ENCODE measurements at places on chromosomes 13 and 19.

- peaks cover 13% of the 10 kb centered on the region for H3K27me3 ChIP-seq
- no peaks in the 10 kb centered on the region for H3K4me1 ChIP-seq
- no peak overlapping the region for H3K4me3 ChIP-seq
These were observed 34.5 kb upstream of the ATP1A3 start for GRCh38 chr19:42028304-42029216.

DNA sequence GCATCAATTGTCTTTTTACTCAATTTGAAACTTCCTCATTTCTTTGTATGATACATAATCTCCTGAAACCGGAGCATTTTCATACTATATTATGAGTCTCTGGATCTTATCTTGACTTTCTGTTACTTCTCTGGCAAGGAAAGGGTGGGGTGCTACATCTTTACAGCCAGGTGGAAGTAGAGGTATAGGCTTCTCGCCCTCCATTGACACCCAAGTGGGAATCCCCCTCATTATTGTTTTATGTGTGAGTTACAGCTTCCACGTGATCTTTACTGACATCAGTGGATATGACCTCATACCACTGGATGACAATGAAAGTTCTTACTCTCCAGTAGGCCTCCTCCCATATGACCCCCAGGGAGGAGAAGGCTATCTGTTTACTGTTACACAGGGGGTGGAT, 262.1 kb upstream of the DACH1 start:
- H3K27ac ChIP-seq: no peak overlapping the region
- H3K36me3 ChIP-seq: no peaks in the 10 kb centered on the region
- DNase-seq: no peak
- H3K4me1 ChIP-seq: no peaks in the 10 kb centered on the region
- no peak overlapping the region for H3K4me3 ChIP-seq

DNA sequence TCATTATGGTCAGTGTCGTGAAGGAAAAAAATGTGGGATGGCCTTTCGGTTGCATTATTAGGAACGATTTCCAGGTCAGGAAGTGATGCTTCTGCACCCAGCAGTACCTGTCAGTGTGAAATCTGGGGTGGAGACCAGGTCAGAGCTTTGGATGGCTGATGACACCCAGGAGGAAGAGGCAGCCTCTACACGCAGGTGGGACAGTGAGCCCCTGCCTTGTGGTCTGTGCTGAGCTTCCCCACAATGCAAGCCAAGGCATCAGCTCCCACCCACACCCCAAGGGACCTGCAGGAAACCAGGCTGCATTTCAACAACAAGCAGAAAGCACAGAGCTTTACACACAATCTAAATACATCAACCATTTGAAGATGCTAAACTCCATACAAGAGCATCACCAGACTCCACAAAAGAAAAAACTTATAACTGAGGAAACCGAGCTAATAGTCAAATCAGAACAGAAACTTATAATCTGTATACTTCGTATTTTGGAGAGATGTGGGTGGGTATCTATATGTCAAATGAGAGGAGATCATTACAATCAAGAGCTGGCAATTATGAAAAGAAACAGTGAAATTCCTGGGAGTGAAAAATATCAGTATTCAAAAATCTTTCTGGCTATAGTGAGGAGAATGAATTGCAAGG, 130.1 kb downstream of the ZDHHC20 start:
- no peaks in the 10 kb centered on the region for H3K27me3 ChIP-seq
- H3K36me3 ChIP-seq: peaks cover 7% of the 10 kb centered on the region
- DNase-seq: no peak
- peak overlapping the region; percentile 53 for H3K27ac ChIP-seq
- peak overlapping the region; percentile 1 for H3K4me3 ChIP-seq
- peaks cover 62% of the 10 kb centered on the region for H3K4me1 ChIP-seq

GRCh38 chr19:31141301-31141700, 207.9 kb downstream of the TSHZ3 start:
- no peaks in the 10 kb centered on the region for H3K36me3 ChIP-seq
- H3K4me3 ChIP-seq: no peak overlapping the region
- no peaks in the 10 kb centered on the region for H3K27me3 ChIP-seq

DNA sequence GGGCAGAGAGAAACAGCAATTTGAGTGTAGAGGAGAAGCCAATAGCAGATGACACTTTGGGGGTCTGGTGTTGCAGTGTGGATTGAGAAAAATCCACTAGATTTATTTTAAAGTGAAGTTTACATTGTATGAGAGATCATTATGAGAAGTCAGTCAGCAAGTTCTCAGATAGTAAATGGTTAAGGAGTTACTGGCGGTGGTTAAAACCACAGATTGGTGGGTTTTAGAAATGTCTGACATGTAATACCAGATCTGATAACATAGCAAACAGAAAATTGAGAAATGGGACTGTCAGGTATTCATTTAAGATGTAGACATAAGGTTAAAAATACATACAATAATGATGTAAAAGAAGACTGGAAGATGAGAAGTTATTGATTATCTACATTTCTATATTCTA, 7.2 kb downstream of the ABHD13 start:
- no peak overlapping the region for H3K4me3 ChIP-seq
- H3K4me1 ChIP-seq: peaks cover 28% of the 10 kb centered on the region
- no peaks in the 10 kb centered on the region for H3K27me3 ChIP-seq
- H3K36me3 ChIP-seq: peaks cover 11% of the 10 kb centered on the region
- no peak for DNase-seq

DNA sequence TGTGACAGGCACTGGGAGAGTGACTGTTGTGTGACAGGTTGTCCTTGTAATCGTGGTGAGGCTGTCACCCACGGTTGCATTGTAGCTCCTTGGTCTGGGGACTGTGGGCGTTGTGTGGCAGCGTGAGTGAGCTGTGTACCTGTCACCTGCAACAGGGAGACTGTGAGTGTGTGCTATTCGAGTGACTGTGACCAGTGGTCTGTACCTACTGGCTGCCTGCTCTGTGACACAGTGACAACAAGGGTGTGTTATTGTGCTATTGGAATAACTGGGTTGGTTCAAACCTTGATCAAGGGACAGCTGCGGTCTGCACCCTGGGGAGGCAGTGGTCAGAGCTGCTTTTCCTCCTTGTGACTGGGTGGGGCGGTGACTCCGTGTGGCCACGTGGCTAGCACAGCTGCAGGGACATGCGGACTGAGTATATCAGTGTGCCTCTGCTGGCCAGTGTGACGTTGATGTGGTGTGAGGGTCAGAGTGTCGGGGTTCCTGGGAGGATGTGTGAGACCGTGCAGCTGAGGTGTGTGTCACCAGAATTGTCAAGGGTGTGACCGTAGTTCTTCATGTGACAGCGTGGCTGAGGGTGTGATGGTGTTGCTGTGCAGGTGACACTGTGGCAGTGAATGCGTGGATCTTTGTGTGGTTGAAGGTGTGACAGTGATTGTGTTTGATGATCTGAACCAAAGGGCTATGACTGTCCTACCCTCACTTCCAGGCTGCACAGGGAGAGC, 10.1 kb upstream of the NFIX start:
- H3K36me3 ChIP-seq: no peaks in the 10 kb centered on the region
- peaks cover 1% of the 10 kb centered on the region for H3K4me1 ChIP-seq
- no peak overlapping the region for H3K27ac ChIP-seq
- no peak overlapping the region for H3K4me3 ChIP-seq
- DNase-seq: no peak

DNA sequence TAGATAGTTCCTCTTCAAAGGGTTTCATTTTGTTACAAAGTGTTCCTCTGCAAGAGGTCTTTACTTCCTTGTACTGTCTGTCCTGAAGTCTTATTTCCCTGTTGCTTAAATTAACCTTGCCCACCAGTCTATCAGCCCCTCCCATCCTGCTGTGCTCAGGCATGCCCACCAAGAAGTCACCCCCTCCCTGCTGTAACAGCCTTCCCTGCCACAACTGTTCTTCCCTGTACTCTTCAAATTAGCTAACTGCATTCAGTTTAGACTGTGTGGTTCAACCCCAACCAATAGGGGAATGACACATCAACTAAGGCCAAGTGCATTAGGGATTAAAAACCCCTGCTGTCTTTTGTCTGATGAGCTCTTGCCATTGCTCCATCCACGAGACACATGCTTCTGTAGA, 34.4 kb upstream of the ZNF562 start:
- DNase-seq: no peak
- H3K4me1 ChIP-seq: no peaks in the 10 kb centered on the region
- no peak overlapping the region for H3K27ac ChIP-seq
- H3K36me3 ChIP-seq: no peaks in the 10 kb centered on the region
- no peaks in the 10 kb centered on the region for H3K27me3 ChIP-seq
- no peak overlapping the region for H3K4me3 ChIP-seq

DNA sequence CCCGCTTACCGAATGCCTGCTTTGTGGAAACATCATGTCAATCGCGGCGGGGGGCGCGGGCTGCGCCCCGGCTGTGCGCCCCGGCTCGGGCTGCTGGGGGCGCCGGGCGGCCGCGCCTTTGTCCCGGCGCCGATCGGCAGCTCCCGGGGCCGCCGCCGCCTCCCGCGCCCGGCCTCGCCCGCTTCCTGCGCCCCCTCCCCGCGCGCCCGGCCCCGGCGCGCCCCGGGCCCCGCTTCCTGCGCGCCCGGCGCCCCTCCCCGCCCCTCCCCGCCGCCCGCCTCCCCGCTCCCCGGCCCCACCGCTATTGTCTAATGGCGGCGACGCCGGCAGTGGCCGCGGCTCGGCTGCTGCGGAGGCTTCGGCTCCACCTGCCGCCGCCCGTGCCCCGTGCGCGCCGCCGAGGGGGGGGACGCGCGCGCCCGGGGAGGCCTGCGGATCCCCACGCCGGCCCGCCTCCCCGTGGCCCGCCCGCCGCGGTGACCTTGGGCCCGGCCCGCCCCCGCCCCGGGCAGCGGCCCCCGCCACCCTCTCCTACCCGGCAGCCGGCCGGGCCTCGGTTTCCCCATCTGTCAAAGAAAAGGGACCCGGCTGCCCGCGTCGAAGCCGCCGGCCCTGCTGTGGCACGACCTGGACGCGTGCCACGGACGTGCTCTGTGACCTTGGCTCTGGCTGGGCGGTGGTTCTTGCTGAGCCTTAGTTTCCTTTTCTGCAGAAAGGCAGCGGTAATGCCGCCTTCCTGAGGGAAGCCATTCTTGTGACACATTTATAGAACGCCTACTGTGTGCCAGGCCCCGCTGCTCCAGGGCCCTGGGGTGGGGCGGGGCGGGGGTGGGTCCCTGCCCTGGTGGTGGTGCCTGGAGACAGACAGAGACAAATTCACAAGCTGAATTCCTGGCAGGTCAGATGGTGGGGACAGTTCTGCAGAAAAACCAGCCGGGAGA, at the start of gene TLE5:
Gene TLE5 (minus strand): TSS at position 331 of the 941 bp plus-strand sequence. CDS start 295 bp downstream, at position 36.
- peak within 1 kb of the TSS; percentile 91 for H3K4me3 ChIP-seq
- H3K4me1 ChIP-seq: peaks cover 42% of the 10 kb centered on the region
- H3K27me3 ChIP-seq: no peaks in the 10 kb centered on the region
- H3K27ac ChIP-seq: peak within 1 kb of the TSS; percentile 97
- DNase-seq: peak; percentile 73

GRCh38 chr13:110483386-110483968, 78.0 kb downstream of the RAB20 start:
- no peaks in the 10 kb centered on the region for H3K36me3 ChIP-seq
- no peak overlapping the region for H3K27ac ChIP-seq
- peaks cover 2% of the 10 kb centered on the region for H3K27me3 ChIP-seq
- H3K4me1 ChIP-seq: no peaks in the 10 kb centered on the region
- H3K4me3 ChIP-seq: no peak overlapping the region

- H3K27ac ChIP-seq: no peak overlapping the region
- peaks cover 6% of the 10 kb centered on the region for H3K27me3 ChIP-seq
- H3K36me3 ChIP-seq: no peaks in the 10 kb centered on the region
- DNase-seq: no peak
These were observed 17.5 kb downstream of the CEACAM3 start for GRCh38 chr19:41813911-41814310.

DNA sequence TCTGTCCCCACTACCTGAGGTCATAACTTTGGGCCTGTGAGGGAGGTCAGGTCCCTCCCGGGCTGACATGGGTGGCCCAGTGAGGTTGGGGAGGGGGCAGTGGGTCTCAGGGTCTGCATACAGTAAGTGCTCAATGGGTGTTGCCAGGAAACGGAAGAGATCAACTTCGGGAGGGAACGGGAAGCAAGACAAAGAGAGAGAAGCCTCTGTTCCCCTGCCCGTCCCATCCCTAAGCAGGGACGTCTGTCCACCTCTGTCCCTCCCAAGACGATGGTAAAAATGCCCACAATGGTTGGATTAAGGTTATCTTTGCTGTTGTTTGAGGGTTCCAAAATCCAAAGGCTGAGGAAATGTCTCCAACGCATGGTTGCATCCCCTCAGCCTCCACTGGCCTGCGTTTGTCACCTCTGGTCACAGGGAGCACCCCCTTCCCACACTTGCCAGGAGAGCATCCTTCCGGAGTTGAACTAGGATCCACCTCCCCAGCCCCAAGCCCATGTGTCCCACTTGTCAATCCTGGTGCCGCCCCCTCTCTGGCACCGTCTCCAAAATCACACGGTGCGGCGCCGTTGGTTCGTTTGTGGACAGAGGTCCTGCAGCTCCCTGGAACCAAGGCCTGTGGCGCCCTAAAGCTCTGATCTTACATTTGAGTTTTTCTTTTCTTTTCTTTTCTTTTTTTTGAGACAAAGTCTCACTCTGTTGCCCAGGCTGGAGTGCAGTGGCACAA, 774 bp upstream of the HOMER3 start:
- no peak overlapping the region for H3K27ac ChIP-seq
- H3K4me1 ChIP-seq: peaks cover 7% of the 10 kb centered on the region
- DNase-seq: no peak
- H3K27me3 ChIP-seq: peaks cover 37% of the 10 kb centered on the region

Measured in activated CD4-positive, alpha-beta memory T cell treated with anti-CD3 and anti-CD28 coated beads, Interleukin-2, amount 10 ng/mL, durations not matched to agents 7 days and 5 days (primary cell).